Activated T-helper 1 cell treated with anti-CD3 and anti-CD28 coated beads, Interleukin-12 subunit alpha, Interleukin-12 subunit beta, Interleukin-2, Interleukin-4 antibody, amounts not matched to agents 30 ng/mL and 10 ng/mL and 1 ng/mL, durations not matched to agents 14 hours and 24 hours and 36 hours (primary cell): ENCODE measurements at places on chromosomes 1 and 21. TPM values are rescaled to one million over a fixed set of nuclear protein-coding genes. Genes with fewer than 3 reads are reported as not detected.

- no peak overlapping the region for H3K4me3 ChIP-seq
- H3K36me3 ChIP-seq, result no peaks in the 10 kb centered on the region
- no peaks in the 10 kb centered on the region for H3K27me3 ChIP-seq
- no peak for DNase-seq
- no peaks in the 10 kb centered on the region for H3K4me1 ChIP-seq
Measured at GRCh38 chr1:177830531-177831135, 139.2 kb downstream of the SEC16B start.

The SPRR2E gene
- not detected in 2 replicates for total RNA-seq

The CNKSR1 gene
- 4.2 and 4.7 TPM in 2 replicates for total RNA-seq

The NDUFS5 gene
- 143 and 150 TPM in 2 replicates for total RNA-seq

DNA sequence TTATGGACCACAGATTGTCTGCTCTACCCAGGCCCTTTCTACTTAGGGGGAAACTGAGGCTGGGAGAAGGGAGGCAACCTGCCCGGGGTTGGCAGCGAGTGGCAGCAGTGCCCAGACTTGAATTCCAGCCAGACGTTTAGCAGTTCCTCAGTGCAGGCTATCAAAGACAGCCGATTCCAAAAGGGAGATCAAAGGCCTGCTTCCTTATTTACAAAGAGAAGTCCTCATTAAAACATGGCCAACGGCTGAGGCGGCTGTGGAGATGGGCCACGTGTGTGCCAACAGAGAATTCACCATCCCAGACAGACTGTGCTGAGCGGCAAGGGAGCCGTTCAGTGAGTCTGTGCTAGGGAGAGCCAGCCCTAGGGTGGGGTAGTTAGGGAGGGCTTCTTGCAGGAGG lies 27.7 kb downstream of the C1QB start:
- no peaks in the 10 kb centered on the region for H3K4me1 ChIP-seq
- no peak for DNase-seq
- no peaks in the 10 kb centered on the region for H3K27me3 ChIP-seq

DNA sequence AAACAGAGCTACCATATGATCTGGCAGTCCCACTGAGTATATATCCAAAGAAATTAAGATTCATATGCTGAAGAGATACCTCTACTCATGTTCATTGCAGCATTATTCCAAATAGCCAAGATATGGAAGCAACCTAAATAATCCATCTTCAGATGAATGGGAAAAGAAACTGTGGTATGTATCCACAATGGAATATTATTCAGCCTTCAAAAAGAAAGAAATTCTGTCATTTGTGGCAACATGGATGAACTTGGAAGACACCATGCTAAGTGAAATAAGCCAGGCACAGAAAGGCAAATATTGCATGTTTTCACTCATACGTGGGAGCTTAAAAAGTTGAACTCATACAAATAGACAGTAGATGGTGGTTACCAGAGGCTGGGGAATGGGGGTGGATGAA lies 47.8 kb downstream of the UBE4B start:
- H3K4me1 ChIP-seq, result no peaks in the 10 kb centered on the region
- no peak overlapping the region for H3K4me3 ChIP-seq
- H3K36me3 ChIP-seq, result peaks cover 11% of the 10 kb centered on the region
- DNase-seq, result no peak

GRCh38 chr1:1826356-1827088 lies 48.3 kb upstream of the NADK start:
- peaks cover 27% of the 10 kb centered on the region for H3K4me1 ChIP-seq
- H3K27me3 ChIP-seq, result no peaks in the 10 kb centered on the region
- H3K36me3 ChIP-seq, result peaks cover 22% of the 10 kb centered on the region

DNA sequence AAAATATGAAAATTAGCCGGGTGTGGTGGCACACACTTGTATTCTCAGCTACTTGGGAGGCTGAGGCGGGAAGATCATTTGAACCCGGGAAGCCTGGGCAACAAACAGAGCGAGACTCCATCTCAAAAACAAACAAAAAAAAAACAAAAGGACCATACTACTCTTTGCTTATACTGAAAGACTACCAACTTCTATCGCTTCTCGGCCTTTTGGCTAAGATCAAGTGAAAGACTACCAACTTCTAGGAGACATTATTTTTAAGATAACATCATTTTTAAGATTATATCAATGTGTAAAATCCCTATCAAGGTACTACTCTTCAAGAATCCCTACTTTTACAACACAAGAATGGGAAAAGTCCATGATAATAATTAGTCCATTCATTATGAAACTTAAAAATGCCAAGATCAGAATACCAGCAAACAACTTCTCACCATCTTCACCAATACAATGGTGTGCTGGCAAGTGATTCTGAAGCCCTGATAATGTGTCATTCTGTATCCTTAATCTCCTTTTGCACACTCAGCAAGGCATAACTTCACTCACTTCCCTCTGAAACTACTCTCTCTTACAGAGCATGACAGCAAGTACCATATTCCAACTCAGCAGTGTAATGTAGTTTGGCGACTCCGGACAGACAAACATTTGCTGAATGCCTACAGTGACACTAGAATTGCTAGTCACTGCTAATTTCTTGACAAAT lies 1.7 kb downstream of the PTP4A2 start:
- no peaks in the 10 kb centered on the region for H3K27me3 ChIP-seq
- DNase-seq, result no peak
- H3K4me3 ChIP-seq, result peak overlapping the region; percentile 100
